NCI-H146 (cell line): ENCODE measurements at places on chromosomes 7 and 10.

DNA sequence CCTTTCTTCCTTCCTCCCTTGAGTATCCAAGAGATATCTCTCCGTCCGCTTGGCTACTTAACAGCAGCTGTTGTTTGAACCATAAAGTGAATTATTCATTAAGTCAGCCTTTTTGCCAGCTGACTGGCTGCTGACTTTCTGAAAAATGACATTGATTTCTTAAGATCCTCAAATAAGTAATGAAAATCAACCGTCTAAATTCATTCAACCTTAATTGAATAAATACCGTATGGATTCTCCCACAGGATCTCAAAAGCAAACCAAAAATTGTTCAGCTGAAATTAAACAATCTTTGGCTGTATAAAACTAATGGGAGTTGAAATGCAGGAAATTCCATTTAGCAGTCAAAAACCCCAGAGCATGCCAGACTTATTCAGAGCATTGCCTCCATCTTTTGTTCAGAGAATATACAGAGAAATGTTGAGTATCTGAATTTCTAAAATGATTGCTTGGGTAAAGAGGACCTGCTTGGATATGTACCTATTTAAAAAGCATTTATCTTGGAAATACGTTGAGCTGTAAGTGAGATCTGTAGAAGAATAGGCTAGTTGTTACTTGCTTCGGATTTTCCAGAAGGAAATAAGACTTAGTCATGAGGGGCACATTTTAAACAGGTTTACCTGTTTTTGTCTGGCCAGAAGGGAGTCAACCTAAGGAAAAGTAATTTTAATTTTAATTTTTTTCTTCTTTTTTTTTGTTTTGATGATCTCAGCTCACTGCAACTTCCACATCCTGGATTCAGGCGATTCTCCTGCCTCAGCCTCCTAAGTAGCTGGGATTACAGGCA lies 136.2 kb downstream of the PLXDC2 start:
- no peak for DNase-seq

DNA sequence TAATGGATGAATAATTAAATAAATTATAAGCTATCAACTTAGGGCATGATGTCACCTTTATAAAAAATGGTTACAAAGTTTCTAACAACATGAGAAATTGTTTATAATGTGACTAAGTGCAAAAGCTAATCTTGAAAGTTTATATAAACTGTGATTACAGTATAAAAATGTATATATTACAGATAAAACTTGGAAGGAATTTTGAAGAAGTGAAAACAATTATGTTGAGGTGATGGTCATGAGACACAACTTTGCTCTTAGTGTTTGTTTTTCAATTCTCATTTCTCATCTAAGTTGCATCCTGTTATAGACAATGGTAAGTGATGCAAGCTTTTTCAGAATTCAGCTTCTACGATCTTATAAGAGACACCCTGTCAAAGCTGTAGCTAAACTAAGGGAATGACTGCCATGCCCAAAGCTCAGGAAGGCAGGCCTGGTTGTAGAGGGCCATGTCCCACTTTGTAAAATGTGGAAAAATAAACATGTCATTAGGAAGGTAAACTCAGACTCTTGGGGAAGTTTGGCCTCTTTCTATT lies 23.9 kb downstream of the MACC1 start:
- DNase-seq: no peak

GRCh38 chr7:388961-389701 lies 99.2 kb downstream of the FOXL3 start:
- no peak for DNase-seq

DNA sequence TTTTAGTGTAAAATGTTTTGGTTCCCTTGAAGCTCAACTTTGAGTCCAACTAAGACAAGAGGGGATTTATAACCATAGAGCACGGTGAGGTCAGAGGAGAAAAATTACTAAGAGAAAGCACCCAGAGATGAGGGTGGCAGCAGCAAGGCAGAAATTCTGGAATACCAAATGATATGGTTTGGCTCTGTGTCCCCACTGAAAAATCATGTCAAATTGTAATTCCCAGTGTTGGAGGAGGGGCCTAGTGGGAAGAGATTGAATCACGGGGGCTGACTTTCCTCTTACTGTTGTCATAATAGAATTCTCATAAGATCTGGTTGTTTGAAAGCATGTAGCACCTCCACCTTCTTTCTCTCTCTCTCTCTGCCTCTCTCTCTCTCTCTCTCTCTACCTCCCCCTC lies 19.4 kb upstream of the AKR1C1 start:
- DNase-seq: no peak

- DNase-seq: peak; percentile 7
These were observed 18.1 kb upstream of the OIT3 start for GRCh38 chr10:72875250-72876055.

- DNase-seq: peak; percentile 58
These were observed 37.4 kb upstream of the GARS1 start for GRCh38 chr7:30557245-30557644.

DNA sequence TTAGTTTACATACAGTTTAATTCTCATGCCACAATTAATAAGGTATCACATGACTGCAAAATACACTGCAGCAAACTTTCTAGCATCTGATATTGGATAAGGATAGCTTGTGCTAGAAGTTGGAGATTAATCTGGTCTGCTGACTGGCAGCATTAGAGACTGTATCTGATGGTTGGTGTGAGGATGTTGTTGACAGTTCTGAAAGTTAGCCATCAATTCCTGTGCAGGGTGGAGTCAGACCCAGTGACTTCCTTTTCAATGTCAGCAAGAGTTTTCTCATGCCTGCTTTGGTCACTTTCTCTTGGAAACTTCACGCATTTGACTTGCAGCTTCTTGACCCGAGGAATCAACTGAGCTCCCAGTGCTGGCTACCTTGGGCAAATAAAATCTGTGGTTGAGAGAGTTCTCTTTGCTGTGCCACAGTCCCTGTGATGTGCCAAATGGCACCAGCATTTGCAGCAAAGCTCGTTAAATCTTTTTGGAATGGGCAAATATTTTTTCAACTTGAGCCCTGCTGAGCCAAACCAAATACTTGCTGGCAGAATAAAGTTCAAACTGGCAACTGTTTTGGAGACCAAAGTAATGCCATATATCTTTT lies 233.0 kb downstream of the TRIL start:
- DNase-seq: no peak

- peak; percentile 62 for DNase-seq
These were observed 330.0 kb downstream of the BBS9 start for GRCh38 chr7:33459340-33459751.

GRCh38 chr10:14572811-14573210 lies 201.9 kb downstream of the FAM107B start:
- DNase-seq: no peak

GRCh38 chr10:118488710-118489497 lies 106.5 kb downstream of the PRLHR start:
- DNase-seq: no peak

GRCh38 chr10:97598407-97599271 lies 9.1 kb downstream of the C10orf62 start:
- no peak for DNase-seq

GRCh38 chr7:81790686-81791085 lies 20.8 kb upstream of the HGF start:
- DNase-seq: no peak

- DNase-seq: no peak
These were observed 3.3 kb downstream of the RADIL start for GRCh38 chr7:4880218-4880617.

- DNase-seq: no peak
These were observed 36.3 kb upstream of the TOMM7 start for GRCh38 chr7:22858640-22859561.

- DNase-seq: peak; percentile 19
These were observed 400.3 kb downstream of the RPS24 start for GRCh38 chr10:78433766-78434535.

GRCh38 chr10:99612167-99612831 lies 7.9 kb downstream of the SLC25A28 start:
- DNase-seq: peak; percentile 52

DNA sequence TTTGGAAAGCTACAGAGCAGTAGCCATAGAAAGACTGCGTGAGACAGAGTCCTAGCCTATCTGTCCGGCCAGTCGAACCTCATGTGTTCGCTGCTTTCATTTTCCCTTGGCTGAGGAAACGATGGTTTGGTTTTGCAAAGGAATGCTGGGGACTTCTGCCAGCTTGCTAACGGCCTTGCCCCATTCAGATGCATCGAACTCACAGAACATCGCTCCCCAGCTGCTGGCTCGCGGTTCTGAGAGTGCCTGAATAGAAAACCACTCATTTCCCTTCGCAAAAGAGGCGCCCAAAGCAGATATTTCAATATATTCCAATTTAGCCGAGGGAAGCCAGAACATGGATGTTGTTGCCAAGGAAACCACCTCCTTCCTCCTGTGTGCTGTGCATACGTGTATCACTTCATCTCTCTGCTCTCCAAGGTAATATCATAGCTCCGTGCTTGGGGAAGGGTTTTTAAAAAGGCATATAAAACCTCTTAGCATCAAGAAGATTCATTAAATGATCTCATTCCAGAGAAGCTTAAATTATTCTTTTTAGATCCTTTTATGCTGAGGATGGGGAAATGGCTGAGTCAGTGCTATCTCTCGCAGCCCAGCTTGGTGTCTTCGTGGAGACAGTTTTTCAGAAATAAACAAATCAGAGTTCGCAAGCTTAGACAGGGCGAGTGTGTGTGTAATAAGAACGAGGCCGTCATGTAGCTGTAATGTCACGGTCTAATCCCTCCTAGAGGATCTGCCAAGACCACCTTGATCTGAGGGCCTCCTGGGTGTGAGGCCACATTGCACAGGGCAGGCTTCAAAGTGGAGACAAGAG lies 215.2 kb downstream of the RPS24 start:
- no peak for DNase-seq

- DNase-seq: no peak
These were observed 8.1 kb upstream of the DEPP1 start for GRCh38 chr10:44986670-44987069.

GRCh38 chr10:119029613-119030420 lies at the start of gene NANOS1:
Gene NANOS1 (plus strand): TSS chr10:119029714. CDS start chr10:119029802, 88 bp downstream.
- DNase-seq: peak; percentile 78

GRCh38 chr7:42103456-42103855 lies 133.6 kb downstream of the GLI3 start:
- no peak for DNase-seq

DNA sequence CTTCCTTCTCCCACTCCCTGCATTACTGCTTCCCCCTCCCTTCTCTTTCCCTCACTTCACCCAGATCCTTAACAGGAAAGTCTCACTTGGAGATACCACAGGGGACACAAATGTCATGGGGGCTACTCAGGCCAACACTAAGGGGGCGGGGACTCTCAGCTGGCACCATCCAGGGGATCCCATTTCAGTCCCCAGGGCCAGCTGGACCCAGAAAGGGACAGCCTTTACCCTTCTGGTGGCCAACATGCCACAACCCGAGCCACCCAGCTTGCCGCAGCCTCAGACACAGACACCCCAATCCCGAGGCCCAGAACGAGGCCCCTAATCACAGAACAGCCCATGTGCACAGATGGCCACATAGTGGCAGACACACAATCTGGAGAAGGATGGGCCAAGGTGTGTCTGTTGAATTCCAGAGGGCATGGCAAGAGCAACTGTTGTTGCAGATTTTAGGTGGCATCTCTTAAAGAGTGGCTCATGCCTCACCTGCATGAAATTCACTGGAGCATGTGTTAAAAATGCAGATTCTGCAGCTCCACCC lies 5.6 kb downstream of the CAMK2G start:
- DNase-seq: no peak

- no peak for DNase-seq
These were observed 490.3 kb downstream of the SDK1 start for GRCh38 chr7:3791327-3791726.

GRCh38 chr7:22598318-22598920 lies 98.4 kb upstream of the STEAP1B start:
- no peak for DNase-seq

DNA sequence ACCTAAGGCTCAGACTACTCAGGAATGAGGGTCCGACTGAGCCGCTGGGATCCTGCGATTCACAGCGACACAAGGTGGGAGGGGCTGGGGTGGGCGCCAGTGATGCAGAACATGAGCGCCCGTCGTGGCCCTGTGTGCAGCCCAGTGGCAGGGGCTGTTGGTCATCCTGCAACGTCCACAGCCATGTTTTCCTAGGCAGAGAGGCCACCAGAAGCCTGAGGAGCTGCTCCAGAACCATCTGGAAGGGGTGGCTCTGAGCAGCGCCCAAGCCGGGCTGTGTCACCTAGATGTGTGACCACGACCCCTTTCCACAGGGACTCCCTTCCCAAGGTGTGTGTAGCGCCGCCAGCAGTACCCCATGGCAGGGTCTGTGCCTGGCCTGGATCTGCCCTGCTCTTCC lies 24.5 kb downstream of the DPYSL4 start:
- DNase-seq: no peak

GRCh38 chr7:129468087-129468486 lies 33.9 kb downstream of the STRIP2 start:
- no peak for DNase-seq

- no peak for DNase-seq
These were observed 5.9 kb downstream of the DIP2C start for GRCh38 chr10:683448-684071.

- no peak for DNase-seq
These were observed 70.7 kb upstream of the C1QL3 start for GRCh38 chr10:16592378-16592777.

GRCh38 chr7:11591943-11592342 lies 240.1 kb downstream of the THSD7A start:
- no peak for DNase-seq

DNA sequence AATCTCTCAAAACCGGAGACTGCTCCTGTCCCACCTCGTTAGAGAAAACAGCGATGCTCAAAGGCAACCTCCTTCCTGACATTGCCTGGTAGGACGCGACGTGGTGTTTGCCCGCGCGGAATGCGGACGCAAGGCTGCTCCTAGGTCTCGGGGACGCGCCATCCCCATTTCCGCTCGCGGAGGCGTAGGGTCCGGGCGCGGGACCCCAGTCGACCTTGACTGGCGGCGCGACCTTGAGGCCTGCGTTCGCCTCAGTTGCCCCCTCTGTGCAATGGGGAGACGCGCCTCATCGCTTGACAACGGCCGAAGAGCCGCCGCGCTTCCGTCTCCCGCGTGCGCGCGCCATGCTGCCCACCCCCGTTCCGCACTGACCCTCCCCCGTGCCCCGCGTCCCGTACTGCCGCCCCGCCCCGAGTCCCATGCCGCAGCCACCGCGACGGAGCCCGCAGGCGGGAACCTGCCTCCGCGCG lies 412 bp upstream of the PPIA start:
- peak; percentile 87 for DNase-seq

GRCh38 chr7:116851175-116851574 lies 11.2 kb upstream of the CAPZA2 start:
- DNase-seq: no peak

DNA sequence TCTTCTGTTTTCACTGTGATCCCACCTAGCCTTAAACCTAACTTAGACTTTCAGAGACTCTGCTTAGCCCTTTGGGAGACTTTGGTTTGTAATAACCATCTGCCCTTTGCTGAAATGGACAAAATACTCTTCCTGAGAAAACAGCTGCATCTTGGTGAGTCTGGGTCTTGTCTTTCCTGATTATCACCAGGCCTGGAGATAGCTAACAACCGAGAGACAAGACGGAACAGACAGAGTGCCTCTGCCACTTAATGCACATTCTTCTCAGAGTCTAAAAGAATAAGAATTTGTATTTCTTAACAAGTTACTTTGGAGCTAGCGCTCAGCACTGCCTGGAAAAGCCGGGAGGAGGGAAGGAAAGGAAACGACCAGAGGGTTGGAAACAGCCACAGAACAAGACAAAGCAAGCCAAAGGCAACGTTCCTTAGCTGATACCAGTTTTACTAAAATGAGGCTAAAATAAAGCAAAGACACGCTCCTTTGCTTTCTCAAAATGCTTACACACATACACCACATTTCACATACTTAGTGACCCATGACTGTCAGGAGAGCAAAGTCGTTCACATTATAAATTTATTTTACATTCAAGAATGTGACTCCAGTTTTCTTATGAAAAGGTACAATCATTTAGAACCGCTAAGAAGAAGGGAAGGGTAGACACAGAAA lies 70.3 kb upstream of the DGKI start:
- no peak for DNase-seq

GRCh38 chr7:35263396-35263795 lies 9.5 kb upstream of the TBX20 start:
- DNase-seq: peak; percentile 4
